ENCODE measurements at places on chromosomes 13 and 19.

- DNase-seq: no peak
Measured at GRCh38 chr13:43346427-43346826, 323.0 kb downstream of the DNAJC15 start.

DNA sequence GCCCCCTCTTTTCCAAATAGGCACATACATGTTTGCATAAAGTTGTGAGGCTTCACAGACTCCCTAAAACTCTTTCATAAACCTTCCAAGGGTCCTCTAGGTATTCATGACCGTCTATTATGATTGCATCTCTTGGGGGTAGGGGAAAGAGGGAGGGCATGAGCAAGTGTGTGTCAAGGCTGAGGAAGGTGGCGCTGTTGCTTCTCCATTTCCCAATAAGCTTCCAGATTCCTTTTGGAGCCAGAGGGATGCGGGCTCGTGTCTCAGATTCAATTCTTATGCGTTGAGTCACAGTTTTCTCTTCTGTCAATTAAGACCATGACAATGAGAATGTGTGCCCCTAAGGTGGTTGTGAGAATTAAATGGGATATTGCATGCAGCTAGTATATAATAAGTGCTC lies 51.0 kb upstream of the CYP2A7 start:
- DNase-seq: no peak

- DNase-seq: no peak
Measured at GRCh38 chr13:44412346-44412935, 38.8 kb downstream of the SERP2 start.

DNA sequence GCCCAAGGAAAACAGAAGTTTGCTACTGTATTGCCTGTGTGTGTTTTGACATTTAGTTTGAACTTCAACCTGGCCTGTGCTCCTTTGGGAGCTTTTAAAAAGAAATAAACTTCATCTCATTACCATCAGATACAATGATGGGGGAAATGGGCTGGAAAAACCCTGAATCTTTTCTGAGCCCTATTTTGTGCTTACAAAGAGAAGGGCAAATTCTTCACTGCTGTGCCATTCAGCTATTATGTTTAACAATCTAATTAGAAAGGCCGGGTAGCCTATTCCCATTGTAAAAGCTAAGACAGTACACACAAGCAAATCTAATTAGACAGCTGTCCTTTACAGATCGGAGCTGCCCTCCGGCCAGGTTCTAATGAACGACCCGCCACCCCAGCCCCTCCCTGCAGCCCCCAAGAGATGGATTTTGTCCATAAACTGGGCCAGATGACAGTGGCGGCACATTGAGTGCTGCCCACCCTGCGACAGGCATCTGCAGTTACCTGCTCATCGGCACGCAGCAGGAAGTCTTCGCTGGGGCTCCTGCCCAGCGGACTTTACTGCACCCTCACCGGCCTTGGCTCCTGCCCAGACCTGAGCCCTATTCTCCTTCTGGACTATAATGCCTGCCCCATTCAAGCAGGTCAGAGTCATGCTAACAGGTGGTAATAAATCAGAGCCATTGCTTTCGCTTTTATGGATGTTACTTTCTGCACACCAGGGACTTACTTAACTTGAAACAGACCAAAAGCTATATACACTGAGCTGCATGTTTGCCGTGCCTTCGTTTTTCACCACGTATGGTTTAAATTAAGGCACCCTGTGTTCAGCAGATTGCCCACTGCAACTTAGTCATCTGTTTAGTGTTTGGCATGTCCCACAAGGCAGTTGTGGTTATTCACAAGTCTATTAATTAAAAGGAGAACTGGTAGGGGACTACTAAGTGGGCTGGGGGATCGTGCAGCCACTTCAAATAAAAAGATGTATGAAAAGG lies 549.6 kb downstream of the FGF9 start:
- no peak for DNase-seq

GRCh38 chr19:12840091-12841079 lies 2.1 kb downstream of the MAST1 start:
- peak; percentile 84 for DNase-seq

DNA sequence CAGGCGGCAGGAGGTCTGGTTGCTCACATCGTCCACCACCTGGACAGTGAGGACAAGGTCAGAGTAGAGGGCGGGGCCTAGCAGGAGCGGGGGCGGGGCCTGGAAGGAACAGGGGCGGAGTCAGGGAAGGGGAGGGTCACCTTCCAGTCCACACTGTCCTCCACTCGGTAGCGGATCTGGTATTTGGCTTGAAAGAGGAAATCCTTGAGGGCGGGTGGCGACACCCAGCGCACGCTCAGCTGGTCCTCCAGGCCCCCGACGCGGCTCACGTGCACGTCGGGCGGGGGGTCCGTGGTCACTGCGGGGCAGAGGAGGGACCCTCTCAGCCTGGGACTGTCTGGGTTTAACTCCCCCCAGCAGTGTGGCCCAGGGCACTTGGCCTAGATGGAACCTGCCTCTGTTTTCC lies 8.2 kb downstream of the REX1BD start:
- DNase-seq: peak; percentile 49

GRCh38 chr13:110137680-110138009 lies 169.3 kb downstream of the COL4A1 start:
- DNase-seq: peak; percentile 60

GRCh38 chr13:63307228-63307627 lies 1891.6 kb upstream of the PCDH20 start:
- DNase-seq: no peak

DNA sequence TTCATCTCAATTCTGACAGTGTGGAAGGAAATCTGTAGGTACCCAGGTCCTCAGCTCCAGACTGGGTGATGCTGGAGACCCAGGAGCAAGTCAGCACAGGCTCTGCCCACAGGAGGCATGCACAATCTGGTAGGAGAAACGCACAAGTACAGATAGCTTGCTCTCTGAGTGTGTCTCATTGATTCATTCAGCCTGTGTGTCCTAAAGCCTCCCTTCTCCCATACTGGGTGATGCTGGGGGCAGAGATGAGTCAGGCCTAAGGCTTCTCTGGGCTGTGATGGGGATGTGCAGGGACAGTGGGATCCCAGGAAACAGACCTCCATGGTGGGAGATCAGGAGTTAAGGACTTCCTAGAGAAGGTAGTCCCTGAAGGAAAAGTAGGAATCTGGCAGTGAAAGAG lies 6.8 kb downstream of the ZNF526 start:
- DNase-seq: no peak

DNA sequence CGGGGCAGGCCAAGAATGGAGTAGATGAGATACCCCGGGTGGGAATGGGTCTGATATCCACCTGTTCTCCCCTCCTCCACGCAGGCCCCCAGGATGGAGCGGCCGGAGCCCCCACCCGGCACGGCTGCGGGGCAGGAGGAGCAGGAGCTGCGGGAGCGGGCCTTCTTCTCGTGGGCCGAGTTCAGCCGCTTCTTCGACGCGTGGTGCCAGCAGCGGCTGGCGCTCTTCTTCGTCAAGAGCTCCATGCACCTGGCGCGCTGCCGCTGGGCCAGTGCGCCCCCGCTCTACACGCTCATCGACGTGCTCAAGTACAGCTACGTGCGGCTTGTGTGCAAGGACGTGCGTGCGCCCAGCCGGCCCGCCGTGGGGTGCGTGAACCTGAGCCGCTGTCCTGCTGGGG lies 1.2 kb downstream of the ZSWIM9 start:
- no peak for DNase-seq

GRCh38 chr19:2372076-2372612 lies 12.1 kb downstream of the TMPRSS9 start:
- DNase-seq: no peak

- peak; percentile 87 for DNase-seq
Measured at GRCh38 chr19:4636151-4636717, 3.1 kb upstream of the TNFAIP8L1 start.

GRCh38 chr19:35352448-35353304 lies 5.0 kb downstream of the FFAR1 start:
- peak; percentile 87 for DNase-seq

GRCh38 chr19:33520048-33520643 lies 1.4 kb downstream of the PEPD start:
- DNase-seq: no peak

- DNase-seq: no peak
Measured at GRCh38 chr19:4712771-4713170, 10.9 kb downstream of the DPP9 start.

DNA sequence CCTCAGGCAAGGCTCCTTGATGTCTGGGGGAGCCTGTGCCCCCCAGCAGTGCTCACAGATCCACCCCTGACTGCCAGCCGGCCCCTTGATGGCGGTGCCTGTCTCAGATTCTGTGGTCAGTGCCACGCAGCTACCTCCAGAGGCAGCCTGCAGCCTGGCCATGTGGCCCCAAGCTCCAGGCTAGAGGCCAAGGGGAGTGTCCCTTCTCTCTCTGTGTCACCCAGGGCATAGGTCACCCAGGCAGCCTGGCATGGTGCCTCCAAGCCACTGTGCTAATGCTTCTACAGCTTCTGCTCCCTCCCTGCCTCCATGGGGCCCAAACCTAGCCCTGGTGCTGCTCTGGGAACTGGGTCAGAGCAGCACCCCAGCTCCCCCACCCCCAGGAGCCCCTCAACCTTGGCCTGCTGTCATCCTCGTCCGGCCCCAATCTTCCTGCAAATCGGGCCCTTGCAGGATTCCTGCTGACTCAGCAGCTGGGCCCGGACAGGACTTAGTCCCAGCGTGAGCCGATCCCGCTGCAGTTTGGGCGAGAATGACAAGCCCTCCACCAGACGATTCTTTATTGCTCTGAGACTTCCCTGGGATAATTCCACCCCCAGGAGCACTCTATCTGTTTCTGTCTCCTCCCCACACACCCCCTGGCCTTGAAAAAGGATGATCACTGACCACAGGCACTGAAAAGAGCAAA lies 2.8 kb upstream of the ARL11 start:
- no peak for DNase-seq

DNA sequence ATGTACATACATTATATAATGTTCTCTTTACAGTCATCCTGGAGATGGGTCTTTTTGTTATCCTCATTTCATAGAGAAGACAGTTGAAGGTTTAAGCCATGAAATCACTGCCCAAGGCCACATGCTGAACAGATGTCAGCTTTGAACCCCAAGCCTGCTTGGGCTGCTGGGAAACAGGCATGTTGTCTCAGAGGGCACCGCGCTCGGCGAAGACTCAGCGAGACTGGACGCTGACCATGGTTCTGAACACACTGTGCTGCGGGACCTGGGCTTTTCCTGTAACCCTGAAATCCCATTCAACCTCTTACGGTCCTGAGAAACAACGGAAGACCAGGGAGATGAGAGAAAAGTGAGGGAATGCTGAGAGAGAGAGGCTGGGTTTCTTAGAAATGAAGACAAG lies 27.3 kb downstream of the LRFN3 start:
- peak; percentile 75 for DNase-seq

GRCh38 chr13:80109303-80109702 lies 231.6 kb downstream of the SPRY2 start:
- no peak for DNase-seq

DNA sequence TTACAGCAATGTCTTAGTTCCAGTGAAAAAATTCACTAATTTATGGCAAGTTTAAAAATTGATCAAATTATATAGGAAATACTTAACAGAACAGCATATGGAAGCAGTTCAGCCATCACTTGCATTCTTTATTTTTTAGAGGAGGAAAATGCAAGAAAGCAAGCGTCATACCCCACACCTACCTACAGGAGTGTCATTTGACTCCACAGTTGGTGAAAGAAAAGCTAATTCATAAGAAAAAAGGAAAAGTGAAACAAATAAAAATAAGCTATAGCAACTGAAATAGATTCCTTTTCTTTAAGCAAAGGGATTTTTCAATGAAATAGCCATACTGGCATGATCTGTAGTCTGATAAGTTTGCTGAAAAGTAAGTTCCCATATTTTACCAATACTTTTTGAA lies 111.0 kb downstream of the DOCK9 start:
- no peak for DNase-seq

GRCh38 chr13:27926644-27927434 lies 7.0 kb downstream of the PDX1 start:
- peak; percentile 33 for DNase-seq

DNA sequence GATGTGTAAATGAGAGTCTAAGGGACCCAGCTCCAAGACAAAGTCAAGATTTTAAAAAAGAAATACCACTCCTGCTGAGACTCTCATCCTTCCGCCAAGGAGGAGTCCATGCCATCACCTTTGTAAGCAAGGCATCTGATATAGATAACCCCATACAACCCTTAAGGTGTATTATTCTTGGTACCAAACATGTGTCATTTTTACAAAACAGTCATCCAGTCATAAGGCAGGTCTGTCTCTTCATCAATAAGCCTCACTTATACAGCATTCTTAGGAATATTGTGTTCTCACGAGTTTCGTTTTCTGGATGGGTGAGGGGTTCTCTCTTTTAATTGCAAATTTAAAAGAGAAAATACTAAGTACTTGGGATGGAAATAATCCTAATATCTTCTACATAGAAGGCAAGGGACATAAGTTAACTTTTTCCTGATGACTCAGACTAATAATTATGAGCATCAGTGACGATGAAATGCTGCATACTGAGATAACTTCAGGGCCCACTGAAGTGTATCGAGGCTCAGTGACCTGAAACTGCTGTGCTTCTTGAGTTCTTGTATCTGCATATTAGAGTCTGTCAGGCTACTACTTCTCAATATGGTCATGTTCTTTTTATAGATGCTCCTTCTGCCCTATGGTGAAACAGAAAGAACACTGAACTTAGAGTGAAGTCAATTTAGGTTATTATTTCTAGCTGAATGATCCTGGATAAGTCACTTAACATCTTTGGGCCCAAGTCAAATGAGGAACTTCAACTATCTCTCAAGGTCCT lies 166.6 kb downstream of the KLF12 start:
- no peak for DNase-seq

GRCh38 chr13:37201081-37201480 lies 95.6 kb upstream of the CSNK1A1L start:
- no peak for DNase-seq

GRCh38 chr13:102687520-102687919 lies 7.3 kb downstream of the METTL21C start:
- no peak for DNase-seq

GRCh38 chr13:37087486-37087885 lies 18.0 kb downstream of the CSNK1A1L start:
- DNase-seq: no peak

GRCh38 chr19:974564-975257 lies 9.4 kb upstream of the WDR18 start:
- no peak for DNase-seq

- no peak for DNase-seq
Measured at GRCh38 chr13:36966404-36966803, 32.7 kb downstream of the ALG5 start.

DNA sequence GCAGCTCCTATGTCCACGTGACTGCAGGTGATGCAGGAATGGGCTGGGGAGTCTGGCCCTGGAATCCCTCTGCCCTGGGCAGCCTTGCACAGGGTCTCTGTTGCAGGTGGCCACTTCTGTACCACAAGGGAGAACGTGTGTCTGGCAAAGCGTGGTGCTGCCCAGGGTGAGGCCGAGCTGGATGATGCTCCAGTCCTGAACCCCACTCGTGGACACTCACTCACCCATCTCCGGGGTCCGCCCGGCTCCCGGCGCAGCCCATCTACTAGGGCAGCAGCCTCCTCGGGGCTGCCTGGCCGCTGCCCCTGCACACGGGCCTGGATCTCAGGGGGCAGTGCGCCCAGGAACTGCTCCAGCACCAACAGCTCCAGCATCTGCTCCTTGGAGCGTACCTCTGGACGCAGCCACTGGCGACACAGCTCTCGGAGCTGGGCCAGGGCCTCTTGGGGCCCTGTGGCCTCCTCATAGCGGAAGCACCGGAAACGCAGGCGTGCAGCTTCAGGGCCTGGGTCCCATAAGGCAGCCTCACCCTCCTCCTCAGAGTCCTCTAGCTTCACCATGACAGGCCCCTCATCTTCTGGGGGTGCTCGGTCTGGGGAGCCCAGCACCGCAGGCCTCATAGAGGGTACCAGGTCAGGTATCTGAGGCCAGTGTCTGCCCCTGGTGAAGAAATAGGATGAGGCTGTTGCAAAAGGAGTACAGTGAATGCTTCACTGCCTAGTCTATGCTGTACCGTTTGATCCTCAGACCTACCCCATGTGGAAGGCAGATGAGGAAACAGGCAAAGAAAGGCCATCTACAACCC lies 2.2 kb downstream of the MZF1 start:
- DNase-seq: peak; percentile 3

All from activated CD4-positive, alpha-beta T cell treated with anti-CD3 and anti-CD28 coated beads for 36 hours (primary cell).